ENCODE measurements at places on chromosomes 3 and 15.

DNA sequence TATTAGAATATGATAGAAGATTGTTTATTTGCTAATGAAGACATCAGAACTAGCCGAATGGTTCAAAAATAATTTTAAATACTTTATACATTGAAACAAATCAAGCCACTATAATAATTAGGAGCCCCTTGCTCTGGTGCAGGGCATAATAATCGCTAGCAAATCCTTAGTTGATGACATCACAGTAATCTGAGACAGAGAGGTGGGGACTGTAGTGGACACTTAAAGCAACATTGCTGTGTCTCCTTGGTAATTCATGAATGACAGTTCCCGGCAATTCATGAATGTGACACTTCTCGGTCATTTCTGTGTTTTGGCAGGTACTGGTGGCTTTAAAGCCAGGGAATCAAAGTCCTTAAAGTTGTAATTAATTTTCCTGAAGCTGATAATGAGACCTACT is 114.3 kb downstream of the PPM1L start:
- no peak for DNase-seq

GRCh38 chr15:92112180-92112579 is 258.7 kb downstream of the SLCO3A1 start:
- DNase-seq, result no peak

DNA sequence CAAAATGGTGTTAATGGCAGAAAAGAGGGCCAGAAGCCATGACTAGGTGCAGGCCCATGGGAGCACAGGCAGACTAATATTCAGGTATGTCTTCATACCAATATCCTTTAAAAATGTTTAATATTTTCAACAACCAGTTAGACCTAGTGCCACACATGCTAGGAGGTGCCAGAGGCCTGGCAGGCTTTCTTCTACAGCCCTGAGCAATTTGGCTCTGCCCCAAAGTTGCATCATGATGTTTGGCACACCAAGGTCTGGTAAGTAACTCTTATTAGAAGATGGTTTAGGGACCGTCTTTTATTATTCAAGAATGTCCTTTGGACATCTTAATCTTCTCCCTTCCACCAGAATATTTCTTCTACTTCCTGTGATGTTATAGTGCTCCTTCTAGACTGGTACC is 34.8 kb downstream of the MITF start:
- no peak for DNase-seq

GRCh38 chr3:179260949-179261765 is 10.2 kb upstream of the KCNMB3 start:
- DNase-seq, result peak; percentile 6

GRCh38 chr3:193764959-193765358 is 172.0 kb downstream of the OPA1 start:
- no peak for DNase-seq

DNA sequence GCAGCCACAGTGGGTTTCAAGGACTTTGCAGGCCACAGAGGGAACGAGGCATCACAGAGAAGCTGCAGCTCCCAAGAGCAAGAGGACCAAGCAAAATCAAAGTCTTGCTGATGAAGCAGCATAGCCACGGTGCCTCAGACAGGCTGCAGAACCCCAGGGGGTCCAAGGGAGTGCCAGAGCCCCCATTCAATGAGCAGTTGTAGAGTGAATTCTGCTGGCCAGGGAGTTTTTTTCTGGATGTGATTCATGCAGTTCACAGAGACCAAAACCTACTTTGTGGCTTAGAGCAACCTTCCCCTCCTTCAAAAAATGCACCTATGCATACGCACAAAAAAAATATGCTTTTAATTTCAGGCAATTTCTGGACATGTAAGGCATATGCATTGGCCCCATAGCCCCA is 409.0 kb downstream of the VPS13C start:
- no peak for DNase-seq

DNA sequence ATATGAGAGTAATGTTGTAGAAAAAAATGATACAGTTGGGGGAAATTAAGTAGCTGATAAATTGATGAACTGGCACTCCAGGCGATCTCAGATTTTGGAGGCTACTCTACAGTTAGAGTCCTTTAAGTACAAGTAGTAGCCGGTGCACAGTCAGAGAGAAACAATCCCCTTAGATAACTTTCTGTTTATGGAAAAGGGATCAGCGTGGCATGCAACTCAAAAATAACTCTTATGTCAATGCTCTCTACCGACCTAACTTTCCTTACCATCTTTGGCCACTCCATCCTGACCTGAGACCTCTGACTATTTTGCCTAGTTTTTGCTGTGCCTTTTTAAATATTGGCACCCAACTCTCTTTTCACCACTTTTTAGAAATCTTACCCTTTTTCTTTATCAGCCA is 299.6 kb downstream of the UNC13C start:
- DNase-seq, result no peak

DNA sequence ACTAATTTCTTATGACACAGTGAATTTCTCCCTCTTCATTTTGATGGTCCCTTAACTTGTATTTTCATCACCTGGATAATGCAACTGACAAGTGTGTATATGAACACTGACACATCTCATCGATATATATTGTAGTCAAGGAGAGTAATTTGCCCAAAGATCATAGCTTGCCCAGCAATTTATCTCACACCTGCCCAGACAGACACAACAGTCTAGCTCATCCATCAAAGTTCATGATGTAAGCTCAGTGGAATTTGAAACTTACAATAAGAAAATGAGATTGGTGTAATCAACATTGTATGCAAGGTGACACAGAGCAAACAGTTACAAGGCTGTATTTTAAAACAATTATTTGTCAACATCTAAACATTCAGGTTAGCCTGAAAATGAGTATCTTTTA is 805.8 kb downstream of the NAALADL2 start:
- no peak for DNase-seq

DNA sequence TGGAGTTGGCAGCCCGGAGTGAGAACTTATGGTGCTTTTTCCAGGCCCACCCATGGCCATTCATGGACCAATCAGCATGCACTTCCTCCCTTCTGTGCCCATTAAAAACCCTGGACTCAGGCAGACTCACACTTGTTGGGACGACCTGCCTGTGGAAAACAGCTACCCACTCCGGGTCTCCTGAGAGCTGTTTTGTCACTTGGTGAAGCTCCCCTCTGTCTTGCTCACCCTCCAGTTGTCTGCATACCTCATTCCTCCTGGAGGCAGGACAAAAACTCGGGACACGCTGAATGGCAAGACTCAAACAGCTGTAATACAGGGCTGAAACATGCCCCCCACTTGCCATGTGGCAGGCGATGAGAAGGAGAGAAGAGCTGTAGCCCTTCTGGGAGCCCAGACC is 35.2 kb downstream of the ROPN1B start:
- no peak for DNase-seq

DNA sequence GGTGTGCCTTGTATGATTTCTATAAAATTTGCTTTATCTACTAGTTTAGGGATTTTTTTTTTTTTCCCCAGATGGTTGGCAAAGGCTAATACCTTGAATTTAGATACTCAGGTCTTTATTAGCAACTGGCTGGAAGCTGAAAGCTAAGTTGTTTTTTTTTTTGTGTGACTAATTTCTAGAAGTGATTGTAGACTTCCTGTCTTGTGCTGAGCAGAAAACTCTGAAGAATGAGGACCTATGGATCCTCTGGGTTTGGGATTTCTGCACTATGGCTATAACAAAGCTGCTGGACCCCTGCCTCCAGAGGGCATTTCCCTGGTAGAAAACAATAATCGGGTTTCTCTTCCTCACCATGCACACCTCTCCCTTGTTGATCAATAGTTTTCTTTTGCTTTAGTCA is 10.0 kb downstream of the ARIH2 start:
- no peak for DNase-seq

DNA sequence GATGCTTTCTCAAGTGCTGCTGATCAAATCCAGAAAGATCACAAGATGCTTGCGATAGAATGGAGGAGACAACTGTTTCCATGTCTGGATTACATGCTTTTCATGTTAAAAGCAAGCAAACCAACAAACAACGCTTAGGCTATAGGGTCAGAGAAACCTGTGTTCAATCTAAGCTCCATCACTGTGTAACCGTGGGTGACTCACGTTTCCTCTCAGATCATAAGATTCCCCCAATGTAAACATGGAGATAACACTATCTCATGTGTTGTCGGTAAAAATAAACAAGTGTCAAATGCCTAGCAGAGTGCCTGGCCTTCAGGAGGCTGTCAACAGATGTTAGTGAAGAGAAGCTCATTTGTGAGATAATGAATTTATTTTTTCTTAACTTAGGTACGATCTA is 907.8 kb downstream of the NTRK3 start:
- no peak for DNase-seq

DNA sequence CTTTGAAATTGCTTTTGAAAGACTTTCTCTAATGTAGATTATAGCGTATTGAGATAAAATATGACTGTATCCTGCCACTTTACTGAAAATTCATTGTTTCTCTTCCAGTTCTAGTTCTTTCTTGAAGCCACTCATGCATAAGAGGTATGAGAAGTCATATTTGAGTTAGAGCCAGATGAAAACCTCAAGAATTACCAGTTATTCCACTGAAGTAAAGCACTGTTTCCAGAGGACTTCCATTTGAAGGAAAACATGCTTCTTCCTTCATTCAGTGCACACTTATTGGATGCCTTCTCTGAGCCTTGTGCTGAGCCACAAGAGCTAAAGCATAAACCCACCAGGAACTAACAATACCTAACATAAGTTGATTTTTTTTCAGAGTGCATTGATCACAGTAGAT is 513.4 kb downstream of the ZNF385D start:
- no peak for DNase-seq

DNA sequence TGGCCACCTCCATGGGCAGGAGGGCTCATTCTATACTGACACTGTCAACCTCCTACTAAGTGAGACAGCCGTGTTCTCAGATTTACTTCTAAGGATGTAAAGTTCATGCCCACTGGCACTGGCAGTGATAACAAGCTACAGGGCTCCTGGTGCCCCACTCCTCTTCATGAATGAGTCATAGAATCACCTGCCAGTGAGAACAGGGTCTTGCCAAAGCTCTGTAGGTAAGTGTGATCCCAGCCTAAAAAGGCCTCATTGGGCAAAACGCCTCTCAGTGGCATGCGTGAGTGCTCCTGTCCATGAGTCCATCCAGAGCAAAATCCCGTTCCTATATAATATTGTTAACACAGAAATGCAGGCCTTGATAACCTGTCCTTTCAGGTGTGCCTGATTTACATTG is 17.4 kb downstream of the PXYLP1 start:
- no peak for DNase-seq

DNA sequence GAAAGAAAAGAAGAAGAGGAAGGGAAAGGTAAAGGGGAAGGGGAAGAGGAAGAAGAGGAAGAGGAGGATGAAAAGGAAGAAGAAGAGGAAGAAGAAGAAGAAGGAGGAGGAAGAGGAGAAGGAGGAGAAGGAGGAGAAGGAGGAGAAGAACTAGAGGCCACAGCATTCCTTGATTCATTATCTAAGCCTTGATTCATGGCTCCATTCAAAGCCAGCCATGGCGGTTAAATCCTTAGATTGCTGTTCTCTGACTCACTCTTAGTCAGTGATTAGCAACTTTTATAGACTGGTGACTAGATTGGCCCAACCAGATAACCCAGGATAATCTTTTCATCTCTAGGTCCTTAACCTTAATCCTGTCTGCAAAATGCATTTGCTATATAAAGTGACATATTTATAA is 47.6 kb downstream of the OSTN start:
- DNase-seq, result no peak

- no peak for DNase-seq
These were observed 129.0 kb downstream of the LRRK1 start for GRCh38 chr15:101048176-101048575.

DNA sequence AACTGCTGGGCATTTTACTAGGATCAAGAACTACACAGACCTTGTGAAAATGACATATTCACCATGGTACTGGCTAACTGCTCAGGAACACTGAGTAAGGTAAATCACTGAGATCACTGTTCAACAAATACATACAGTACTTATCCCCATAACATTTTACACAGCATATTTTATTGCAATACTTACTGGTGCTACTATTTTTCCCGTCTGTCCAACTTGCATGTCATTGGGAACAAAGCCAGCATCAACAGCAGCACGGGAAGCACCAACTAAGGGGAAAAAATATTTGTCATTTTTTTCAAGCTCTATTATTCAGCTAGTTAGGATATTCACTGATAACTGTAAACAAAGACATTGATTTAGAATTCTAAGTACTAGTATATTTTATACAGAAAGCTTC is 37.0 kb downstream of the ETFA start:
- no peak for DNase-seq

DNA sequence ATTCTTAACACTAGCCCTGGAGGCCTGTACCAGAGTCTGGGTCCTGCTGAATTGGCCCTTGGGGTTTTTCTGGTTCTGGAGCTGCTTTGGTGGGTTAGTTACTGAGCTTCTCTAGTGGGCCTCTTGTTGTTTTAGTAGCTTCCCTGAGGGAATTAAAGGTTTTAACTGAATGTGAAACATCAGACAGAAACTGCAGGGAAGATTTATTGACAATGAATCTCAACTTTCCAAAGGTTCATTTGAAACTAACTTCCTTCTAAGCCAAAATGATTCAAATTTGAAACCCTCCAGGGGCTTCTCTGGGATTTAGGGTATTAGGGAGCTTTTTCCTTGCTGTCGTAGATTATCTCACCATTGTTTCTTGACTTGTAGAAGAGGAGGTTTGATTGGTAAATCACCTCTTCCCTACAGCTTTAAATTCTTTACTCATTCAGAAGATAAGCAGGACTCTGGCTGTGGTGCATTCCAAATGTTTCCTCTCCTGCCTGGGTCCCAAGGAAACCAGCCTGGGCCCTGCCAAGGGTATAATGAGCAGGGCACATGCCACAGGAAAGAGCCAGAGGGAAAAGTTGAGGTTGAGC is 71.0 kb downstream of the TP63 start:
- DNase-seq, result no peak

DNA sequence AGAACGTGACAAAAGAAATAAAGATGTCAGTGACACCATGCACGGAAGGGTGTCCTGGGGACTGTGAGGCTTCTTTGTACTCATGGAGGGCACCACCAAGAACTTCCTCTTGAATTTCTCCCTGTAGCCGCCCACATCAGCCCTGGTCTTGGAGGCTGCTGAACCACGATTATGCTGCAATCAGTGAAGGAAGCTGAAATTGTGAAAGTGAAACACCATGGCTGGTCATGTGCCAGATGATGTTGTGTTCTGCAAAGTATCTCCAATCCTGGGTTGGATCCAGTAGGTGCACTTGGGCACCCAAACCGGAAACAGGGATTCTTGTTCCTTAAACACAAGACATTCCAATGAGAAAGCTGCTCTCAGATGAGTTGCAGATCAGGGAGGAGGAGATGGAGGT is 104.4 kb upstream of the GOLGA6L6 start:
- DNase-seq, result no peak

GRCh38 chr15:74829486-74829885 is 3.1 kb downstream of the CPLX3 start:
- DNase-seq, result no peak

- DNase-seq, result no peak
These were observed 39.0 kb downstream of the GABPB1 start for GRCh38 chr15:50315814-50316630.

DNA sequence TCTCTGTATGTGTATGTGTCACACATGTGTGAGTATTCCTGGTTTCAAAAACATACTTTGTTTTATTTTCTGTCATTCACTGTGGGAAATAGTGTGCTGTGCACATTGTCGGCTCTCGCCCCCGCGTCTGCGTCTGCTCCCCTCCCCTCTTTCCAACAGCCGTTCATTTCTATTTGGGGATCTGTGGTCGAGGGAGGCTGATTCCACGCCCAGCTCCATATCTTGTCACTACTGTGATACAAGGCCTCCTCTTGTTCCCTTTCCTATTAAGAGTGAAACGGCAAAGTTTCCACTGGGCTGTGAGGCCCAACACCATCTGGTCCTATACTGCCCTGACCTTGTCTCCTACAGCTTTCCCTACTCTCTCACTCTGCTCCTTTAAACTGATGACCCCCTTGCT is 172.5 kb upstream of the LRIG1 start:
- no peak for DNase-seq

Data from esophagus squamous epithelium (tissue), 5 donors.